ENCODE measurements at places on chromosomes 2 and 18.
A peak's percentile ranks its signal among the peaks of the same experiment; 100 is the strongest.

DNA sequence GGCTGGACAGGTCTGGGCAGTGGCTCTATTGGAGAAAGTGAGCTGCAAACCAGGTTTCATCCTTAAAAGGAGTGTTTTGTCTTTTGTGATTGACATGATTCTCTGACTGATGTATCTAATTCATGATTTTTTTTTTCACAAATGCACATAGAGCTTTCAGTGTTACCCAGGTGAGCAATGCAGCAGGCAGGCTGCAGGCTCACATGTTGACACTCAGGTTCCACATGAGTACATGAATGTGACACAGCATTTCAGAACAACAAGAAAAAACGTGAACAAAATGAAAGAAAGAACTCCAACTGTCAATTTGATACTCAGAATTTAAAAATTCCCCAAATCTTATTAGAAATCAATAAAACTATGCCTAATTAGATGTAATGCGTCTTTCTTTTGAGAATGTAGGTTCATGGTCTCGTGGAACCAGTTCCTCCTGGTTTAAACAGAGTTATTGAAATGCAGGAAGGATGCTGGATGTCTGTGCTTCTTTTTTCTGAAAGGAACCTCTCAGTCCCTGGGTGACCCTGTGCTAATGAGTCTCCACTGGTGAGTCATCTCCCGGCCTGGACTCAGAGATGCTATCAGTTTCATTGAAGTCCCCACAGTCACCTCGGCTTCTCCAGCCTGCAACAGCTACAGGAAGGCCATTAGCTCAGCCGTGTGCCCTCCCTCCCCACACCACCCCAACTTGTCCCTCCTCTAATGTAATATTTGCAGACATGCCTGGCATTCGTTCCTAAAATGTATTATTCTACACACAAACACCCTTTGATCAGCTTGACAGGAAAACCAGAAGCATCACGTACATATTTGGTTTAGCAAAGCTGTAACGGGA is 430.4 kb downstream of the LPIN1 start:
- DNase-seq: peak; percentile 72

DNA sequence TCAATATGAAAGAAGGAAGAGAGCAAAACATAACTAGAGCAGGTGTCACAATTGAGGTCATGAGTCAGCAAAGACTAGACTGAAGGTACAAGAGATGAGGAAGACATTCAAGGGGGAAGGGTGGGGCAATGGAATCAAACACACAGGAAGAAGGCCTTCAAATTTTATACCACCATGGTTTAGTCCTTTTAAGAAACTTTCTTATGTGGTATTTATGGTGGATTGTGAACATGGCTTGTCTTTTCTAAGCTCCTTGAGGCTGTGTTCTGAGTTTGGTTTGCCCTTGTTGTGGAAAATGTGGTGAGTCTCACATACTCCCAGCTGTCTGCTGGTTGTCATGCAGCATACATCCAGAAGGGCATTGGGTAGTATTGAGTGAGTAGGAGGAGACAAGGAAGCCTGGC is 62.1 kb downstream of the NABP1 start:
- DNase-seq: peak; percentile 27

DNA sequence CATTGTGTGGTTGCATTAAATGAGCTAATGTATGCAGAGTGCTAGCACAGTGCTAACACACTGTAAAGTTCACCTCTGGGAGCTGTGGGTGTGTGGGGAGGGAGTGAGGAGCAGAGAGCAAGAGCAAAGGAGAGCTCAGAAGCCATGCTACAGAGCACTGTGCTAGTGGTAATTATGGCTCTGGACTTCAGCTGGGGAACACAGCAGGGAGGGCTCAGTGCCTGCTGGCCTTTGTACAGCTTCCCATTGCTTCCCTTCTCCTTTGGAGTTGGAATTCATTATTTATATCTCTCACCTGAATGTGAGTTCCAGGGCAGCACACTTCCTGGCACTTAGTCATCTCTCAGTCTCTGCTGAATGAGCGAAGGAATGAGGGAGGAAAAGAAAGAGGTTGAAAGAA is 2.5 kb upstream of the PLA2R1 start:
- no peak for DNase-seq

DNA sequence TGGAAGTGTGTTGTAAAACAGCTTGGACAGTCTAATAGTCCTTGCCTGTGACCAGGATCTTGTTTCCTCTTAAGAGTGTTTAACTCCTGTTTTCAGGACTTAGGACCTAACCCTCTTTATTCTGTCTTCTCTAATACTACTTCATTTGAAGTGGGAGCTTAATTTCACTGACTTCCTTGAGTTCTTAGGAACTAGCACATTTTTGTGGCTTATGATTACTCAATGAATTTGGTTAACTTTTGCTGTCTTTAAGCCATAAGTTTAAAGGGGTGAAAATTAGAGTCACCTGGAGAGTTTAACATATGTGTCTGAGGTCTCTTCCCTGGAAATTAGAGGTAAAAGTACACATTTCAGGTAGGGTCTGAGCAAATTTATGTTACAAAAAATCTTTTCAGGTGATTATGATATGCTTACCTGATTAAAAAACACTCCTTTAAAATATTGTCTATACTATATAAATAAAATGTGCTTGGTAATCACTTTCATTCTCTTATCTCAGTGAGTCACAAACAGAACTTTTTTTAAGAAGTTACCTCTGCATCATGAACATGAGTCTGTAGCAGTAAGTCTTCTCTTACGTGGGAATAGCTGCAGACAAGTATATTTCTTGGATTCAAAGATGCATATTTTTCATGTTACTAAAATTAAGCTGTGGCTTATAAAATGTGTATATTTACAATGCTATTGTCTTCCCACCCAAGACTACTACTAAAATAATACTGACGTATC is 52.7 kb downstream of the ATP9B start:
- peak; percentile 70 for DNase-seq

DNA sequence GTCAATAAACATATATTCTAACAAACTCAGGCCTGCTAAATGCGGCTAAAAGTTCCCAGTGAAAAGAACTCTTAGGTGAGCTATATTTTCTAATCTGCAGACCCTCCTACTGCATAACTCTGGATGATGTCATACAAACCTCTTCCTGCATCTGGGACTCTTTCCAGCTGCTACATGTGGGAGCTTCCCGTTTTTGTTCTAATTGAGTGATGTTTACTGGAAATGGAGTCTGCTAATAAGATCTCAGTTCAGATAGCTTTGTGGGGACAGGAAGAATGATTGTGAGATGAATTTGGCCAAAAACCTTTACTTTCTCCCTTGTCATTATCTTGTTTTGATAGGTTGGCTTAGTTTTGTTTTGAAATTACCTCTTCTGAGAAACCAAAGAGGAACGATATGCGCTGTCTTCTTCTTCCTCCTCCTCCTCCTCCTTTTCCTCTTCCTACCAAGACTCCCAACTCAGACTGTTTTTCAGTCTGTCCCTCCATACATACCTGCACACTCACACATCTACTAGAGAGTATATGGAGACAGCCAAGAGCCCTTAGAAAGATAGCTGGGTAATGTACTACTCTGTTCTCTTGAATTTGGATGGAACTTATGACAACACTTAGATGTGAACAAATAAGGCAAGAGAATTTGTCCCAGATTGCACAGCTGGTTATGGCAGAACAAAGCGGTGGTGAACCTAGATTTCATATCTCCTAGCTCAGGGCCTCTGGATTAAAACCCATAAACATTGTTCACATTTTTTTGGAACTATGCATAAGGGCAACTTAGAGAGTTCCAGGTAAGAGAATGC is 39.8 kb upstream of the AAK1 start:
- peak; percentile 78 for DNase-seq

- DNase-seq: no peak
Observed at GRCh38 chr2:1598800-1599199, 145.5 kb downstream of the PXDN start.

DNA sequence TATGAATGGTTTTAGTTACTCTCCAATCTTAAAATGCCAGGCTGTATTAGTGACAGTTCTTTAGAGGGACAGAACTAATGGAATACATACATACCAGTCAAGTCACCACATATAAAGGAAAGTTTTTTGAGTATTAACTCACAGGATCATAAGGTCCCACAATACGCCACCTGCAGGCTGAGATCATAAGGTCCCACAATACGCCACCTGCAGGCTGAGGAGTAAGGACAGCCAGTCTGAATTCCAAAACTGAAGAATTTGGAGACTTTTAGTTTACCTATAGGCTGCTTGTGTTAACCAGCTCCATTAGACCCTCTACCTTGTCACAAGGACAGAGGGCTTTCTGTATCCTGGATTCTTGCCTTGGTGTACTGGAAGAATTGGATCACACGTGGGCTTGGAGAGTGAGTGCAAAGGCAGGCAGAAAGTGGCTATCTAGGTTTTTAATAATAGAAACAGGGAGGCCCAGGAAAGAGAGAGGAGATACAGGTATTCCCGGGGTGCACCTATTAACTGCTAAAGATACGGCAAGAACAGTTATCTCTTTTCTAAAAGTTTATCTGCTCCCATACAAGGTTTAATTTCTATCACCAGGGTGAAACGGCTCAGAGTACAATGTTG is 234.9 kb upstream of the CYRIA start:
- DNase-seq: peak; percentile 4

DNA sequence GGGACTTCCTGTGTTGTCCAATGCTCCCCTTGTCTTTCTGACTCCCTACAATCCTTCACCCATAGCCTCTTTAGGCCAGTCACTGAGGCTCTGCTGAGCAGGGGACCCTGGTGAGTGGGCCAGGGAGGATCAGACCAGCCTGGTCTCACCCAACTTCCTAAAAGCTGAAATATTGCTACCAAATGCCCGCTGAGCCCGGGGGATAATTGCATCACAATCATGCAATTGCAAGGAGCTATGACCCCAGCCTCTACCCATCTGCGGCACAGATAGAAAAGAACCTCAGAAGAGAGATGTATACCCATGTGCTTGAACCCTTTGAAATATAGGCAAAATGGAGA is 3.7 kb upstream of the SP100 start:
- DNase-seq: no peak

GRCh38 chr18:6729247-6730091 is at the start of gene ARHGAP28:
Gene ARHGAP28 (plus strand): TSS chr18:6729716. CDS start chr18:6729822, 106 bp downstream.
- DNase-seq: peak; percentile 85

DNA sequence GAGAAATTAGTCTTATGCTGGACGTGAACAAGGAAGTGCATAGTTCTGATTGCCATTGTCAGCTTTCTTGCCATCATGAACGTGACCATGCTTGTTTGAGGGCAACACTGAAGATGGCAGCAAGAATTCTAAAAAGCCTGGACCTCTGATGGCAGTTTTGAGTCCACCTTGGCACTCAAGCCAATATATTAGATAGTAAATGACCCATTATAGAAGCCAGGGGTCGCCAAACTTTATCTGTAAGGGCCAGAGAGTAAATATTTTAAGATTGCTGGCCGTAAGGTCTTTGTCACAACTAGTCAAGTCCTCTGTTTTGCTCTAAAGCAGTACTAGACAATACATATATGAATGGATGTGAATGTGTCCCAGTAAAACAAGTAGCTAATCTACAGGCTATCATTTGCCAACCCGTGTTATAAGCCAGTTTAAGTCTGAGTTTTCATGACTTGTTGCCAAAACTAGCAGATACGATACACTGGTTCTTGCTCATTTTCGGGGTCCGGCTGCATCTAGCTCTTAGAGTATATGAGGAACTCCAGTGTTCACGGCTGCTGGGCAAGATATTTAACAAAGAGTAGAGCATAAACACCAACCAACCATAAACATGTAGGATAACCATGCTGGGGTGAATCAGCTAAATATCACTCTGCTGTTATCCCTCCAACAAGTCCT is 73.1 kb upstream of the PELI1 start:
- DNase-seq: no peak

DNA sequence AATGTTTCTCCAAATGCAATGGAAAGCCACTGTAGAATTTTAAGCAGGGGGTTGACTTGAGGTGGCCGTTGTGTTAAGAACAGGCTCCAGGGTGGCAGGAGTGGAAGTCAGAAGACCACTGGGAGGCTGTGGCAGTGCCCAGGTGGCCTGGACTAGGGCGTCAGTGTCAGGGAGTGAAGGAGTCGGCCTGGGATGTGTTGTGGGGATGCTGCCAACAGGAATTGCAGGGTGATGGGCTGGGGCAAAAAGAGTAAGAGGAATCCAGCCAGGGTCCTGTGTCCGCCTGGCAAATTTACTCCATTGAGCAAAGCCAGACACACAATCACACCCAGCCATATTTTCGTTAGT is 55.1 kb downstream of the ACAA2 start:
- no peak for DNase-seq

DNA sequence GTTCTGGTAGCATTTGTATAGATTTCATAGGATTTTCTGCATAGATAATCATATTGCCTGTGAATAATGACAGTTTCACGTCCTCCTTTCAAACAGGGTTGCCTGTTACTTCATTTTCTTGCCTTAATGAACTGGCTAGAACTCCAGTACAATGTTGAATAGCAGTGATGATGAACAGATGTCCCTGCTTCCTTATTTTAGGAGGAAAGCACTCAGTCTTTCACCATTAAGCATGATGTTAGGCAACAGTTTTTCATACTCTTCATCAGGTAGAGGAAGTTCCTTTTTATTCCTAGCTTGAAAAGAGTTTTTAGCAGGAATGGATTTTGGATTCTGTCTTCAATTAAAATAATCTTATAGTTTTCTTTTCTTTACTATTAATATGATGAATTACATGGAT is 39.7 kb downstream of the C2orf76 start:
- DNase-seq: no peak

GRCh38 chr2:197130318-197130717 is 180.3 kb downstream of the ANKRD44 start:
- DNase-seq: no peak

DNA sequence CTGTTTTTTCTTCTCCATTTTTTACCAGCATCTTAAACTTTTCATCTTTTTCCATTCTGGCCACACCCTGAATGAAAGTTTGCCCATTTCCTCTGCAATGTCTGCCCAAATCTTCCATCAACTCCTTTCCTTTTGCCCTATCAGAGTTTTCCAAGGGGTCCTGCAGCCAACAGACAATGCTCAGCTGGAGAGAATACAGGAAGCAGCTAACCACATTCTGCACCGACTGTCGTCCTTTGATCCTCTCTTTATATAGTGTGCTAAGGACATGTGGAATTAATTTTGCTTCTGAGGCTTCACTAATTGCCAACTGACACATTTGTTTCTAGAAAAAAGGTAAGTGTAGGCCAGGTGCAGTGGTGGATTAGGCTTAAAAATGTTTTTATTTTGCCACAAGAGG is 50.5 kb upstream of the DLX2 start:
- no peak for DNase-seq

DNA sequence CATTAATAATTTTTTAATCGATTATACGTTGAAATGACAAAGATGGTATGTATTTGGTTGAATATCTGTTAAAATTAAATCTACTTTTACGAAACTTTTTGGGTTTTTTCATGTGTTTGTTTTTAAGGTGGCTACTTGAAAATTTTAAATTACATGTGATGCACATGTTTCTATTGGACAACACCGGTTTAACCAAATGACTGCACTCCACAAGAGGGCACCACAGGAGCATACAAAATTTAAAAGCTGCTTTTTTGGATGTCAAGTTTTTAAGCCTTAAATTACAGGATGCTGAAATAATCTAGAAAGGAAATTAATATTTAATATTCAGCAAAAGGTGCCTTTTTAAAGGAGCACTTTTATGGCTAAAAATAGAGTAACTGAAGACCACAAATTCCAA is 98.7 kb downstream of the ACVR1 start:
- DNase-seq: peak; percentile 61

- DNase-seq: peak; percentile 24
Observed at GRCh38 chr2:135663148-135663700, 78.4 kb upstream of the UBXN4 start.

GRCh38 chr2:211730215-211730614 is 808.4 kb downstream of the ERBB4 start:
- DNase-seq: no peak
